Ureter (tissue), 1 donor: ENCODE measurements at places on chromosomes 7 and 10.

DNA sequence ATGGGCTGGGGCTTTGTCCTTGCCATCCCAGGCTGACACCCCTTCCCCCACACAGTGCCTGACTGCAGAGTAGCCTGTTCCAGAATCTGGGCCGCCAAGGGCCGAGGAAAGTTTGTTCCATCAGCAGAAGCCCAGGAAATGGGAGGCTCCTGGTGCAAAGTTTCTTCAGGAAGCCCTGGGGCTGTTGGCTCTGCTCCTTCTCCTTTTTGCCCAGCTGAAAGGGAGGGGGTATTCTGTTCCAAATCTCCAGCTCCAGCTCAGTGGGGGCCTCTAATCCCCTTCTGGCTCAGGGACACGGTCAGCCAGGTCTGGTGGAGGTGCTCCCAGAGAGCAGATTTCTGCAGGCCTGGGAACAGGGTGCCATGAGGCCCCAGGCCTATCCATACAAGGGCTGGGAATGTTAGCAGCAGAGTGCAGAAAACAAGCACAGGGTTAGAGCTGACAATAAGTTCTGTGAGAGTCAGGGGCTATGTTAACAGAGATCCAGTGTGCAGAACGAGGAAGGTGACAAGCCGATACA, 399.5 kb downstream of the RPS24 start:
- no peak for DNase-seq

GRCh38 chr7:123305840-123306375, 106.1 kb upstream of the SLC13A1 start:
- DNase-seq: no peak

DNA sequence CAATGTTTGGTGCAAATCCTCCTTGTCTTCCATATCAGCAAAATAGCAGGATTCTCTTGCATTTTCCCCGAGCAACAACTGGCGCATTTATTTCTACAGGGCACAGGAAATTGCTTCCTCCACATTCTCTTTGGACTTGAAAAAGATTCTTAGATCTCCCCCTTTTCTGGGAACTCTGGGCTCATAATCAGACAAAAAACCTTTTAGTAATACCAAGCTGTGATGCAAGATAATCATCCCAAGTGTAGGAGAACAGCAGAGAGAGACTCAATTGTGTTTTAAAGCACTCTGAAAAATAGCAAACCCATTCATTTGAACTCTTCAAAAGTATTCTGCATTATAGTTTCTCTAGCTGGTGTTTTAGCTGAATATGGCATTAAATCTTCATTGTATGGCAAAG, 419.6 kb upstream of the NPVF start:
- DNase-seq: no peak

DNA sequence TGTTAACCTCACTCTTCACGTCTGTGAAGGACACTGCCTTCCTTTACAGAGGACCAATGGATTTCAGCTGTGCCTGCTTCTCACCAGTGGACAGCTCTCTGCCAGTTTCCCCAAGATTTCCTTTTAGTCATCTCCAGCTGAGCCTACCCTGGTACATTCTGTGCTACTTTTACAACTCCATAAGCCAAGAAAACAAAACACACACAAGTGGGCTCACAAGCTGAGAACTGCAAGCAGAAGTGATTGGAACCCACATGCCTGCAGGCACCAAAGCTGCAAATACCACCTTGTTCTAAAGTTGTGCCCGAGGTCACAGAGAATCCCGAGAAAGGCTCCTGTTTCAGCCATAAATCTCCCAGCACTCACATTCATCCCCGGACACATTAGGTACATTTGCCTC, 636.8 kb downstream of the PHTF2 start:
- DNase-seq: no peak

GRCh38 chr10:71005337-71006305, 117.3 kb upstream of the PCBD1 start:
- DNase-seq: no peak

DNA sequence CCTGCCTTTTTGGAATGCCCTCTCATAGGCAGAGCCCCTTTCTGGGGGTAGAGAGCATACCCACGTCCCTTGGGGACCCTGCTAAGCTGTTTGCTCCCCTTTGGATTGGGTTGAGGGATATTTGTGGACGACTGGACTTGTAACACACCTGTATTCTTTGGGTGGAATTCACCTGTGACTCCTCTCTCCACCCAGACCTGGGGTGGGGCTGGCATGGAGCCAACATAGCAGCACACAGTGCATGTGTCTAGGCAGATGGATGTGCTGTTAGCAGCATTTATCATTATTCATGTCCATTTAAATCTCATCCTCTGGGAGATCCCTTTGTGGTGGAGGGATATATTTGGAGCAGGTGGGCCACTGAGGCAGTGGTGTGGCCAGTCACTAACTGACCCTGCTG, 51.0 kb downstream of the CDH23 start:
- DNase-seq: no peak

GRCh38 chr10:3532644-3533043, 252.4 kb downstream of the KLF6 start:
- peak; percentile 62 for DNase-seq

GRCh38 chr10:20977300-20977699, 80.2 kb upstream of the NEBL start:
- DNase-seq: no peak

- no peak for DNase-seq
Measured at GRCh38 chr10:126964190-126964589, 59.0 kb downstream of the DOCK1 start.

- DNase-seq: no peak
Measured at GRCh38 chr10:6044751-6045313, 17.3 kb downstream of the IL2RA start.

DNA sequence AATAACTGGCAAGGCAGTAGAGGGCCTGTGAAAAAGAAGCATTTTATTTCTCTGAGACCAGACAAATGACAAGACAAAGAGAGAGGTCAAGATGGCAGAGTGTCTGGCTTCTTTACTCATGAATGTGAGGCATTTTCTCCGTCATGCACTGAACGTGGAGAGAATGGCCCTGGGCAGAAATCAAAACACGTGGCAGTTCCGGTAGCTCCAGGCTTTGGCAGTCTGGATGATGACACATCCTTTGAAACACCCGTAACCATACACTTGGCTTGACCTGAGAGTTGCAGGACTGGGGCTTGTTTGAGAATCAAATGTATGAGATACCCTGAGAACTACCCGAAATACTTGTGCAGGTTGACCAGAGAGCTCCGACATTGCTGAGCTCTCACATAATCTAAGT, 537.6 kb downstream of the ACTR3B start:
- no peak for DNase-seq

- no peak for DNase-seq
Measured at GRCh38 chr7:8064828-8065227, 96.2 kb downstream of the GLCCI1 start.

- no peak for DNase-seq
Measured at GRCh38 chr7:30263090-30263710, 21.2 kb upstream of the ZNRF2 start.

- DNase-seq: no peak
Measured at GRCh38 chr10:116073001-116073400, 200.0 kb downstream of the GFRA1 start.

- no peak for DNase-seq
Measured at GRCh38 chr7:70341446-70341845, 743.2 kb downstream of the AUTS2 start.

DNA sequence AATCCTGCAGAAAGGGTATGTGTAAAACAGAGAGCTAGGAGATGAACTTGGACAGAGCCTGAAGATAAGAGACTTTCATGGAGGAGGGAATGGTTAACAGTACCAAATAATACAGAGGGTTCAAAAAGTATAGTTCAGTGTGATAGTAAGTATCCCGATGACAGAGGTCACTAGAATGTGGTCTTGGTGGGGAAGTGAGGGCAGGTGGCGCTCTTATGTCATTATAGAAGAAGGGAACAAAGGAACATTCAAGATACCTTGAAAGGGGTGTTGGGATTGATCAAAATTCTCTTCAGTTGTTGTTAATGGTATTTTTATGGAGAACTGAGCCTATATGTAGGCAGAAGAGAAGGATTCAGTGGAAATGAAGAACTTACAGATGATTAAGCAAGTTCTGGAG, 312.5 kb downstream of the SUGCT start:
- no peak for DNase-seq

GRCh38 chr10:16429539-16429938, 7.3 kb upstream of the PTER start:
- DNase-seq: no peak

GRCh38 chr10:4485636-4486035, 340.4 kb upstream of the AKR1E2 start:
- DNase-seq: no peak

GRCh38 chr10:61170594-61170993, 226.6 kb upstream of the RHOBTB1 start:
- DNase-seq: no peak

DNA sequence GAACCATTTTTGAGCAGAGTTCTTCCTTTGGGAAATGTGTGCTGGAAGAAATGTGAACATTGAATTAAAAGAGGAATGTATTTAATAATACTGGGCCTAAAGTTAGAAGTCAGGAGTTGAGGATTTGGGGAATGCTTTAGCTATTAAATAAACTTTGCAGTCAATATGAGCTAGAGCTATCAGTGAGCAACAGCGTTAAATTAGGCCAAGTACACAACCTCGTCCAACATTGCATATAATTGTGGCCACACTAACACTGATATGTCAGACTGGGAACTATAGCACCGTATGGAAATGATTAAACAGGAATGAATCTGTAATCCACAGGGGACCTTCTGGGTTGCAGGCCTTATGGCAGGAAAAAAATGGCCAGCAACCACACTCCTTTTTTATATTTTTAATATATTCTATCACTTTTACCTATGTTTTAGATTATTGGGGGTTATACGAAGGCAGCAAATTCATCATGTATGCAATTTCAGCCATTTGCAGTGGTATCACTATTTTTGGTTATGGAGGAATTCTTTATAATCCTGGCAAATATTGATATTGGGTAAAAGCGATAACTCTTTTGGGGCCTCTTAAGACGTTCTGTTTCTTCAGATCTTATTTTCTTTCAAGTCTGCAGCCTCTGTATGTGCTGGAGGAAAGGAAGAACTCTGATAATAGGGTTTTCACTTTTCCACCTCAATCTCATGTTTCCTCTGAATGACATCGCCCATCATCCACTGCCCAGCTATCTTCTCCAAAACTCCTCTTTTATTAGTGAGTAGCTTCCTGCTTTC, 236.3 kb upstream of the PLXDC2 start:
- no peak for DNase-seq
